ENCODE measurements at places on chromosomes 2 and 18.

DNA sequence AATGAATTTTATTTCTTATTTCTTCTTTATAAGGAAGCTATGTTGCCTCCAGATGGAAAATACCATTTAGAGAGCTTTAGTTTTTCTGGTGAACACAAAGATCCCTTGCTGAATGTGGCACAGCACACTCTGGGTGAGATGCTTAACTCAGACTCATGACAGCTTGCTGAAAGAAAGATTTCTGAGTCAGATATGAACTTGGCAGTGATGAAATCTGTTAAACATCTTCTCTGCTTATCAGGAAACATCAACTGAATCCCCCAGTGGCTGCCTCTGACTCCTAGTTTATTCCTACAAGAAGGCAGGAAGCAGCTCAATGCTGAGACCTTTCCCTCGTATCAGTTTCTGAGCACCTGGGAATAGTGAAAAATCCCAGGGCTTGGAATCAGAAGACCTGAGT lies 162.8 kb downstream of the OSR1 start:
- DNase-seq, result no peak

GRCh38 chr2:104321116-104321795 lies 532.7 kb upstream of the POU3F3 start:
- DNase-seq, result no peak

GRCh38 chr2:50443288-50443687 lies 588.6 kb downstream of the NRXN1 start:
- DNase-seq, result no peak

- DNase-seq, result no peak
Observed at GRCh38 chr18:25594351-25594750, 242.4 kb upstream of the ZNF521 start.

- DNase-seq, result no peak
Observed at GRCh38 chr2:151027151-151027550, 234.5 kb downstream of the RBM43 start.

GRCh38 chr18:12307701-12308385 lies at the start of gene TUBB6:
Gene TUBB6, plus strand, starts transcription at chr18:12308241. Its CDS starts 52 bp downstream, at chr18:12308293.
- DNase-seq, result no peak

GRCh38 chr2:162888652-162889051 lies 50.1 kb upstream of the KCNH7 start:
- no peak for DNase-seq

- DNase-seq, result no peak
Observed at GRCh38 chr2:45729753-45730512, 78.5 kb downstream of the PRKCE start.

DNA sequence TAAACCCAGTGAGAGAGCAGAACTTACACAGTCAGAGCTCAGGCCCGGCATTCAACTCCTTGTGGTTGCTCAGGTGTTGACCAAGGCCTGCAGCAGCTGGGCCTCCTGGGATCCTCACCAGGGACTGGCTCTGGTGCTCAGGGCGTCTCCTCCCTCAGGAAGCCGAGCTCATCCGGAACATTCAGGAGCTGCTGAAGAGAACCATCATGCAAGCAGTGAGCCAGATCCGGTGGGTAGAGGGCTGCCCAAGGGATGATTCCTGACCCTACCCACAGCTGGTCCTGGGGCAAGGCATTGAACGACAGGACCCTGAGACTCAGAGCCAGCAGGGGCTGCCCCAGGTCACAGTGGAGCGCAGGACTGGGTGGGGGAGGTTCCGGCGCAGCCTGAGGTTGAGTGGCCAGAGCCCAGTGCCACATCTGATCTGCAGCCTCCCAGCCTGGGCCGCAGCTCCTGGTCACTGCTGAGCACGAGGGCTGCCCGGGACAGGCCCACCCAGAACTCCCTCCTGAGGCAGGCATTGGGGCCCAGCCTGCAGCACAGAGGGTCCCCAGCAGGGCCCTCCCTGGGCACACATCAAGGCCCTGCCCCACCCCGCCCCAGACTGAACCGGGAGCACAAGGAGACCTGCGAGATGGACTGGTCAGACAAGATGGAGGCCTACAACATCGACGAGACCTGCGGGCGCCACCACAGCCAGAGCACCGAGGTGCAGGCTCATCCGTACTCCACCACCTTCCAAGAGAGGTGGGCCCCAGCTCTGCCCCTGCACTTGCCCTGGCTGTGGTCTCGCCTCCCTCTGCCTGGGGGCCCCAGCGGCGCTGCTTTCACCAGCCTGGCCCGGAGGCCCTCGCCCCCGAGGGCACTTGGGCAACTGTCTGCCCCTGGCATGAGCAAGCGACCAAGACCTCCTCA lies 2.4 kb downstream of the TEKT4 start:
- no peak for DNase-seq

DNA sequence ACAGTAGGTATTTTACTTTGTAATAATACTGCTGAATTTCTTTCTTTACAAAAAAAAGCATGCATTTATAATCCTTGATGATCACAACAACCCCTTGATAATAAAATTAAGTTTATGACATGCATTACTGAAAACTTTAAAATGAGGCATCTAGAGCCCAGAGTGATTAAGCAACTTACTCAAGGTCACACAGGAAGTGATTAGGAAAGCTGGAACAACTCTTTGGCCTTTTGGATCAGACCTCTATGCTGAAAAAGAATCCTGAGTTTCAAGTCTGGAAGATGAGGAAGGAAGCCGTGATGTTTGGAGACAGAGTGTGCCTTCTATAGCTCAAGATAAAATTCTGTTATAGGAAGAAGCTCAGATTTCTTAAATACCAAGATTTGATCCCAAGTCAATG lies 105.0 kb upstream of the ATP8B1 start:
- DNase-seq, result no peak

- DNase-seq, result no peak
Observed at GRCh38 chr2:8750221-8750620, 68.4 kb downstream of the ID2 start.

GRCh38 chr2:218856896-218857243 lies 2.7 kb upstream of the WNT6 start:
- DNase-seq, result no peak

DNA sequence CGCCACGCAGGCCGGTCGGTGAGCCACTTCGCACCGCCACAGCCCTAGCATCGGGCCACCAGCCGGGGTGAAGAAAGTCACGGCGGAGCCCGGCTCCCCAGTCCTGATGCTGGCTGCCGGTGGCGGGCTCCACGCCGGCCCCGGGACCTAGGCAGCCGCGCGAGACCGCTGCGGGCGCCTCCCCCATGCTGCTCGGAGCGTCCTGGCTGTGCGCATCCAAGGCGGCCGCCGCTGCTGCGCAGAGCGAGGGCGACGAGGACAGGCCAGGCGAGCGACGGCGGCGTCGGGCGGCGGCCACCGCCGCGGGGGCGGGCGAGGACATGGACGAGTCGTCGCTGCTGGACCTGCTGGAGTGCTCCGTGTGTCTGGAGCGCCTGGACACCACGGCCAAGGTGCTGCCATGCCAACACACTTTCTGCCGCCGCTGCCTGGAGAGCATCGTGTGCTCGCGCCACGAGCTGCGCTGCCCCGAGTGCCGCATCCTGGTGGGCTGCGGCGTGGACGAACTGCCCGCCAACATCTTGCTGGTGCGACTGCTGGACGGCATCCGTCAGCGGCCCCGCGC lies 433 bp downstream of the SH3RF3 start:
- no peak for DNase-seq

DNA sequence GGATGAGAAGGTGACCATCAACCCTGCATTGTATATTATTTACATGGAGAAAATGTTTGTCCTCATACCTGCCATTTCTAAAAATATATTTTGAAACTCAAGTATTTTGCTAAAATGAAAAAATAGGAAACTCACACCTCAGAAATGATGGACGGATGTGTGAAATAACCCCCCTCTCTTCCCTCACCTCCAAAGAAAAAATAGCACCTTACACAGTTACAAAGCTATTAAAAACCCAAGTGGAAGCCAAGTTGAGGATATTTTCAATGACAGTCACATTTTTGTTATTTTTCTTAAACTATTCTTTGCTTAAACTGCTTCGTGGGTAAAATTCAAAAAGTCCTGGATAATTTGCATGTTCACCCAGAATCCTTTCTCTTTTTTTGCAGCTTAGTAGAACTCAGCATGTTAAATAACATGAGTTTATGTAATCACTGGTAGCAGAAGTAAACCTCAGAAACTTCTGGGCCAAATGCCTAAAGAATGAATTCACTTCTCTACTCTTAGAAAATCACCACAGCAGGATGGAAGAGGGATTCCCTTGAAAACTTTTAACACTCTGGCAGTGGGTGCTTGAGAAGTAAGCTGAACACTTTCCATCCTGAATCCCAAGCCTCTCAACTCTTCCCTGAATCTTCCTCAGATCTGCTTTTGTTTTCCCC lies 768 bp downstream of the DSC1 start:
- DNase-seq, result no peak

DNA sequence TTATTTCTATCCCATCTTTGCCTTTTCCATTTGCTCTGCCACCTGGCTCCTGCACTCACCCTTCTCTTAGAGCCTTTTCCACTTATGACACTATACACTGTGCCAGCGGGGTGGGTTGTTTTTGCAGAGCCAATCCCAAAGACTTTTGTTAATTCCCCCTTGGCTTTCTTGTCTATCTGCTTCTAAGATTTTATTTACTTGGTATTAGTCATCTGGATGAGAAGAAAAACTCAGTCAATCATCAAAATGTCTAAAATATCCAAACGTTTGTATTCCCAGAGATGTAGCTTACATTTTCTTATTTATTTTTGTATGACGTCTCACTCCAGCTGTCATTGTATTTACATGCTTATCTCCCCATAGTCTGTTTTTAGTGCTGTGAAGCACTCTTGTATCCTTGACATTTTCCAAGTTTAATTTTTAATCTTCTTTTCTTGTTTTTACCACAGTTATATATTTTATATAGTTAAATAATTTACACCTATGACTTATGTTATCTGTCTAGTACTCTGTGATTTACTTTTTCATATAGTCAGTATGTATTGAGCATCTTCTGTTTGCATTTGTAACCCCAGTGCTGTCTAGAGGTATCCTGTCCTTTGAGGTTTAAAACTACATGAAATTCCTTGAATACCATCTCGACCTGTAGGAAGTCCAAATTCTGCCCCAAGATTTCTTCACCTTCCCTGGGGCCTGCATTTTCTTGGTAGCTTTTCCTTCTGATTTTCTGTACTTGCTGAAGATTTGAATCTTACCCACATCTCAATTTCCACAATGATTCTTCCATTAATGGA lies 55.1 kb downstream of the COL4A3 start:
- no peak for DNase-seq

- no peak for DNase-seq
Observed at GRCh38 chr18:3660739-3661515, 211.0 kb downstream of the TGIF1 start.

DNA sequence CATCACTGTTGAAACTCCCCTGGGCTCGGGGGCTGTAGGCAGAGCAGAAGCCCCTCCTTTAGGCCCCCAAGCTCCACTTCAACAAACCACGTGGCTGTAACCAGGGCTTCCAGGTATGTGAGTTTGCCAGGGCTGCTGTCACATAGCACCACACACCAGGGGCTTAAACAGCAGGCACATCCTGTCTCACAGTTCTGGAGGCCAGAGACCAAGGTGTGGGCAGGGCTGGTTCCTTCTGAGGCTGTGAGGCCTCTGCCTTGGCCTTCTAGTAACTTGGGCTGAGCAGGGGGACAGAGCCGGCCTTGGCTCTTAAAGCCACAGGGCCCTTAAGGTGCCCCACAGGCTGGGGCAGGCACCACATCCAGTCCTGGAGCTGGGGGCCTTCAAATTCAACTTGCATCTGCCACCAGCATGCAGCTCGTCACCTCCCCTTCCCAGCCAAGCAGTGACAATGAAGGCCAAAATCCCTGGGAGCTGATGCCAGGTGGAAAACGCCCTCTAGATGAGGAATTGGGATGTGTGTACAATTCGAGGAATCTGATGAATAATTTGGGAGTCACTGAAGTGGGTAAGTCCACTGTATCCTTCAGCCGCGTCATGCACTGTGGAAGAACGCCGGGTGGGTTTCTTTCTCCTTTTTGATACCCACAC lies 104.2 kb upstream of the ODC1 start:
- no peak for DNase-seq

DNA sequence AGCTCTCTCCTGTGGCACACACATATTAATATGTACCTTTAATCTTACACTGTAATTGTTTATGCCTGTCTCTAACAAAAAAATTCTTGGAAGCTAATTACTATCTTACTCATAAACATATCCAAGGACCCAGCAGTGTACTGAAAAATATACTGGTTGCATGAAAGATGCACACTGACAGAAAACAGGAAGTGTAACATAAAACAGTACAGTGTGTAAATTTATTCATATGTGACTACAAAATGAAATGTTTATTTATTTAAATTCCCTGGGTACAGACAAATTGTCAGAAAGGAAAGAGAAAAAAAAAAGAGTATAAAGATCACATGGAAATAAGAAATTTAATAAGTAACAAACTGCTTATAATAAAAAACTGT lies 28.5 kb downstream of the TMEM131 start:
- DNase-seq, result no peak

GRCh38 chr2:206250041-206250897 lies 24.2 kb upstream of the ZDBF2 start:
- DNase-seq, result no peak

- no peak for DNase-seq
Observed at GRCh38 chr18:2855560-2856350, 8.9 kb downstream of the EMILIN2 start.

- peak; percentile 87 for DNase-seq
Observed at GRCh38 chr2:219176818-219177551, at the start of gene CNPPD1. Gene CNPPD1, minus strand, starts transcription at chr2:219176925. Its CDS starts 97 bp downstream, at chr2:219176828.

GRCh38 chr18:62606106-62606505 lies 83.3 kb downstream of the ZCCHC2 start:
- DNase-seq, result no peak

DNA sequence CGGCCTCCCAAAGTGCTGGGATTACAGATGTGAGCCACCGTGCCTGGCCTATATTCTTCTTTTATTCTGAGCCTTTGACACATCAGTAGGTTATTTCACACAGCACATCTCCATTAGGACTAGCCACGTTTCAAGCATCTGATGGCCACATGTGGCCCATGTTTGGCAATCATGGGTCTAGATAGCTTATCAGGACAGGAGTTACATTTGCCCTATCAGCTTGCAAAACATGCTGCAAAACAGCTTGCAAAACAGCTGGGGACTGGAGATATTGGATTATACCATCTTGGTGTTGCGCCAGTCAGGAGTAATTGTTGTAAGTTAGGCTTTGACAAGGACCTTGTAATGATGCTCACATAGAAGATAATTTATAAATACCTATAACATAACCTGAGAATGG lies 94.9 kb downstream of the GBX2 start:
- no peak for DNase-seq

DNA sequence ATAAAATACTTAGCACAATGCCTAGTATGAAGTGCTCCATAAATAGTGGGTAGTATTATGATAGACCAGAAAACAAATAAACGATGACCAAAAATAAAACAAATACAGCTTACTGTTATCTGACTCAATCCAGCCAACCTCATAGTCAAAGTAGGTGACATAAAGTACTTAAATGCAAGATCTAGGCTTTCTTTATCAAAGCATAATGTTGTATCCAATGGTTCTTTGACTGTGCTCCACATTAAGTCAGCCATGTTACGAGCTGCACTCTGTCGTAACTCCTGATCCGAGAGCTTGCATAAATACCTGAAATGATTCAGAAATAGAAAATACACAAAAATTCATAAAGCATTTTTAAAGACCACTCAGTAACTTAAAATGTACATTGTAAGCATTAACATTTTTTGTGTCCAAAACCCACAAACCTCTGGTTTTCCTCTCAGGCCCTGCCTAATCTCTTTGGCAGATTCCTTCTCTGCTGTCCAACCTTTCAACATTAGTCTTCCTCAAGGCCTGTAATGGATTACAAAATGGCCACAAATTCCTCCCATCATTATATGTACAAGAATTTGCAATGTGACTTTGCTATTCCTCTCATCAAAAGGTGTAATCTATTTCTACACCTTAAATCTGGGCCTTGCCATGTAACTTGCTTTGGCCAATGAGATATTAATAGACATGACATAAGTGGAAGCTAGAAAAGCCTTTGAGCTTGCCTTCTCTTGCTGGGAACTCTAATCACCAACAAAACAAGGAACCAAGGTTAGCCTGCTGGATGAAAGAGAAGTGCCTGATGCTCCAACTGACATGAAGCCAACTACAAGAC lies 90.6 kb downstream of the USP34 start:
- DNase-seq, result no peak

Data from DND-41 (cell line).